Endothelial cell of umbilical vein (primary cell): ENCODE measurements at places on chromosomes 6 and 20.

DNA sequence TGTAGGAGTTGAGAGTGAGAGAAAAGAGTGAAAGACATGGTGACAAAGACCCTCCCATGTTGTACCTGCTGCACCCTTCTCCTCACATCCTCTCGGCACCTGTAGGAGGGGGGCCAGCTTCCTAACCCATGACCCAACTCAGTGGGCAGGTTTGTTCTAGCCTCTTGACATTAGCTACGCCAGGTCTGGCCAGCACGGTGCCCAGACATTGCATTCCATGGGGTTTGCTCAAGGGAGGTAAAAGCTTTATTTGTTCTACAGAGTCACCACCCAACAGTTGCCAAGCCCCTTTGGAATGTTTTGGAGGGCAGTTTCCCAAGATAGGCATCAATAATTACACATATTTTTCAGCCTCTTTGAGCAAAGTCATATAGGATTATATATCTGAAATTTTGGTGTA, 22.7 kb upstream of the TGM6 start:
- no peak for DNase-seq

DNA sequence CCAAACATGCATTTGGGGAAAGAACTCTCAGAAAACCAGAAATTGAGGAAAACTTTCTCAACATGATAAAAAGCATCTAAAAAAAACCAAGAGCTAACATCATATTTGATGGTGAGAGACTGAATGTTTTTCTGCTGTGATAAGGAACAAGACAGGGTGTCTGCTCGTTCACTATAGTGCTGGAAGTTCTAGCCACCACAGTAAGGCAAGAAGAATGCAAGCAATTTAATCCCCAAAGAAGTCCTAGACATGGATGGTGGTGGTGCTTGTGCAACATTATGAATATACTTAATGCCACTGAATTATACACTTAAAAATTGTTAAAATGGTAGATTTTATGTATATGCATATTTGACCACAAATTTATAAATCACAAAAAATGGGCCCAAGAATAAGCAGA, 53.4 kb downstream of the LYRM2 start:
- no peak for DNase-seq

DNA sequence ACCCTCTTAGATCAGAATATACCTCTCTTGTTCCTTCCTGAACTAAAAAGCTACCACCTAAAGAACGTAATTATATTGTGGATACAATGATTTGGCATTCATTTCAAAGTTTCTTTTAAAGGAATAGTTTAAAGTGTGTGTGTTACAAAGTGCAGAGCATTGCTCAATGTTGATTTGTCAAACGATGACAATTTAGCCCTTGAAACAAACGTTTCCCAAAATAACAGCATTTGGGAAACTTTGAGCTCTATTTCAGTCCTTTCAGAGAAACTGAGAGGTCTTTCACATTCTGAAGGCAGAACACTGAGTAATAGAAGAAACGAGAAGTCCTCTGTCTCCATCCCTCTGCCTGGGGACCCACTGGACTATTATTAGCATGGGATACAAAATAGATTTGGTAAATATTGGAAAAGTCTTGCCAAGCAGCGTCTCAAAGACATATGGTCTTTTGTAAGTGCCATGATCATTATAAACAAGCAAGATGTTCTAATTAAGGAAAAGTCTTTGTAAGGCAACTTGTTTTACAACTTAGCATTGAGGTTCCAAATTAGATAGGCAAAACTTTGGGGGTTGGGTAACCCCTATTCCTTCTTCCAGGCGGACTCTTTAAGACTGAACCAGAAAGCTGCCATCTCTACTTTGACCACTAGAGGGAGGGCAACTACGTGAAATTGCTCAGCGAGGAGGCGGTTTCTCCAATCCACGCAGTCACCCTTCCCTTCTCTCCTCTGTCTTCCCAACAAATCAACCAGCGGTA, 208.8 kb downstream of the RNF144B start:
- DNase-seq = peak; percentile 69

DNA sequence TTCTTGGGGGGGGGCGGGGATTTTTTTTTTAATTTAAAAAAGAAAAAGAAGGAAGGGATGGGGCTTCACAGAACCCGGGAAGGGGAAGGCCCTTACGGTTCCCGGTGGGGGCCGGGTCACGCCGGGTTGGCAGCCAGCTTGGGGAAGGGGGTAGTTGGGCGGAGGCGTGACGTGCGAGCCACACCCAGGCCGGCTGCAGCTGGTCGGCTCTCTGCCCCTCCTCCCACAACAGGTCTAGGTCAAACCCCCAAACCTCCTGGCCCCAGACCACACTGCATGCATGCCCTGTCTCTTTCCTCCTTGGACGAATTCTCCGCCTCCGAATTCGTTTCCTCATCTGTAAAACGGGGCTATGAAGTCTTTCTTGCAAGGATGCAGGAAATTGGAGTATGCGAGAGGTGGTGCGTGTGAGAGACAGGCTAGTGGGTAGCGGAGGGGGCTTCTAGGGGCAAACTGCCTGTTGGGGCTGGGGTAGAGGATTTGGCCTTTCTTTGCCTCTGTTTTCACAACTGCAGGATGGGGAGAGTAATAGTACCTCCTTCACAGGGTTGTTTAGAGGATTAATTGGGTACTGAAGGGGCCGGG, 828 bp downstream of the HCK start:
- DNase-seq = no peak

DNA sequence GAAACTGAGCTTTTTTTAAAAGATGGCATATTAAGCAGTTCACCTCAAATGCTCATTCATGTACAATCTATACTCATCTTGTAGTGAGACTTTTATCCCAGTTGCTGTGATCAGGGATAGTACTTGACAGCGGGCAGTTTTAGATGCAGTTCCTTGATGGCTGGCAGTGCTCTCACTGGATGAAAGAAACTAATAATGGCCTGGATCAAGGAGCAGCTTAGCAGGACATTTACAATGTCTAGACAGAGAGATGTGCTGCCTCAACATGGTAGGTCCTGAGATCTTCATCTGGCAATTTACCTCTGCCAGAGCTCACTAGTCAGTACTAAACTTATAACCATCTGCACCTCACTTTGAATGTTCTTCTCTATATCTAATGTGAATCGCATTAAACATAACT, 46.8 kb upstream of the LYRM2 start:
- no peak for DNase-seq

- DNase-seq = no peak
Observed at GRCh38 chr20:19713822-19714578, 44.1 kb upstream of the RIN2 start.

- DNase-seq = no peak
Observed at GRCh38 chr6:55998576-55998975, 123.2 kb upstream of the BMP5 start.

GRCh38 chr6:166952121-166952520, 4.2 kb downstream of the RNASET2 start:
- no peak for DNase-seq

- no peak for DNase-seq
Observed at GRCh38 chr6:109772883-109773431, 81.9 kb downstream of the FIG4 start.

GRCh38 chr20:50315586-50316551, 125.2 kb downstream of the CEBPB start:
- no peak for DNase-seq

DNA sequence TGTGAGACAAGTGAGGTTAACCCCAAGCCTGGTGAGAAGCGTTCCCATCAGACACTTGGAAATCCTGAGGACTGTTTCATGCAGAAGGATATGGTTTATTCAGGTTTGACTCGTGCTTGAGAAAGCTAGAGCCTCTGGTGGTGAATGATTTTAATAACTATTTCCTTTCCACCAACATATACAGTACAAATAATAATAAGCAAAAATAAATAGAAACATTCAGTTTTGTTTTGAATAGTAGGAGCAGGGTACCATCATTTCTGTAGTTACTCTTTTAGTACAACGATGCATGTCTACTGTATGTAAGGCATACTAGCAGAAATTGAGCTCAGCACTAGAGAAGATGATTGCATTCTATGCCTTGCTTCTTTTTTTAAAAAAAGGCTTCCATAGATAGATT, 33.5 kb downstream of the PLG start:
- no peak for DNase-seq

GRCh38 chr6:68317366-68317765, 317.7 kb upstream of the ADGRB3 start:
- DNase-seq = no peak

DNA sequence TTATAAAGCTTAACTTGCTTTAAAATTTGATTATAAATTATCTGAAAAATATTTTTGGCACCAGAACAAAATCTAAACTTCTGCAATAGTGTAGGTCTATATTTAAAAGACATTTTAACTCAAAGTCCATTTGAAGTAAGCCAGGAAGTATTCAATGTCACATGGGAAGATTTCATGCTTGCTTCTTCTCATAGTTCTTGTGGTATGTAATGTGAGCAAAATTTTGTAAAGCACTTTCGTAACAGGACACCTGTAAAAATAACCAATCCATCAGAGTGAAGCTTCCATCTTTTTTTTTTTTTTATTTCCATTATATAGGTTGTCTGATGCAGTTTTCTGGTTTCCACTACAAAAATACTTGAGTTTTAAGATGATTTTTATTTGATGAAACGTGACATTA, 386.1 kb downstream of the LAMA2 start:
- no peak for DNase-seq

DNA sequence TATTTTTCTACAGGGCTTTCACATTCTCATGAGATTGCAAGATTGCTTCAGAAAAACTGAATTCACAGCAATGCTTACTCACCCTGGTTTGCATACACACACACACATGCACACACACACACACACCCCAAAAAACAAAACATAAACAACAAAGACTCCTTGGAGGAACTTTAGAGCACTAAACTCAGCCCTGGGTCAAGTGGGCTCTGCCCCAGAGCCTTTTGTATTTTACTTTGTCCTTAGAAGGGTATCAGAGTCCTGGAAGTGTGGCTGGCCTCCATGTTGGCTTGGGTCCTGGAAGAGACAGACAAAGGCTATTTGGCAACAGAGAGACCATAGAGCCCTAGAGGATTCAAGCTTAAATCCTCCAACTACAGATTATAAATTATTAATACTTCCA, 8.0 kb upstream of the CST9 start:
- no peak for DNase-seq

DNA sequence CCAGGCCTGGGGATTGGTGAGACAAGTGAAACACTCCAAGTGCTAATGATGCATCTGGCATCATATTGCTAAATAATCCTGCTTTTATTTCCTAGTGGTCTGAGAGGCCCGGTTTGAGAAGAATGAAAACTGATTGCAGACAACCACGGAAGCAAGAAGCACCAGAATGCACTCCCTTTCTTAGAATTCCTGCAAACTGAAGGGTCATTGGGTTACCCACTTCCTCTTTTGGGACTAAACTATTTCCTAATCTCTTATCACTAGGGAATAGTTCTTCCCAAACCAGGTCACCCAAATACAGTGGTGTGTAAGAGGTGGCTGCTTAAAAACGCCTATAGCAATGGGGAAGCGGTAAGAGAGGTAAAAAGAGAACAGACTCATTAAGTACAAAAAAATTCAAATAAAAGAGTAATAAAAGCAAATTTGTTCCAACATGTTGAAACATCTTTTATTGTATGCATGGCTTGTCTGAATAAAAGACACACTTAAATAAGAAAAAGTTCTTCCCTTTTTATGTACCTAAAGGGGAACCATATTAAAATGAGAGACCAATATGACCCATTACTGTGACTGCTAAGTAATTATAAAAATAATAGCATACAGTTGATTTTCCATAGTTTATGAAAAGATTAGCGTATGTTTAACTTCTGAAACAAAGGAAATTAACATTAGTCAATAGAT, 125.8 kb downstream of the MYB start:
- DNase-seq = no peak

GRCh38 chr20:402496-402885, 5.6 kb upstream of the RBCK1 start:
- no peak for DNase-seq

DNA sequence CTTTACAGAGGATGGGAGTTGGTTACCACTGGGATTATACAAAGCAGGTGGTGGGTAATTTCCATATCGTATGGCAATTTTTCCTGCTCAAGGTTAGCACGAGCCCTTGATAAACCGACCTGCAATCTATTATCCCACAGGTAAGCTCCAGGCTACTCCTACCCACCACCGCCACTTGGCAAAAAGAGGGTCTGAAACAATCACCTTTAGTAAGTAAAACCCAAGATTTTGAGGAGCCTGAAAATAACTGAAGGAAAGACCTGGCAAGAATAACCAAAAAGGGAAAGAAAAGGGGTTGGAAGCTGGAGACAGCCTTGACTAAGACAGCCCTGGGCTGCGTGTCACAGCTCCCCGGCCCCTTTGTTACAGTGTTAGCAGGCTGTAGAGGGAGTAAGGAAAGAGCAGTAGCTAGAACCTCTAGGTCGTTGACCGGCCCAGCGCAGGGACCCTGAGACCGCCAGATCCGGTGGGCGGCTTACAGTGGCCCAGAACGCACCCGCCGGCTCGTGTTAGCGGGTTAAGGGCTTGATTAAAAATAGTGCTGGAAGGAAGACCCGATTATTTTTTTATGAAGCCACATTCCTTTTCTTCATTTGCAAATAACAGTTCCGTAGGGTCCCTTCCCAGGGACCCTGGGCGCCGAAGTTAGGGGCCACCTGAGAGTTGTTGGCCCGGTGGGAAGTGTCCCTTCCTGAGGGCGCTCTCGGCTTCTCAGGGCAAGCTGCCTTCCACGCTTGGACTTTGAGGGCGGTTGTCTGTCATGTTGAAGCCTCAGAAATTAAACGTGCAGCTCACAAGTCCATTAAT, 30.5 kb downstream of the TFAP2B start:
- DNase-seq = no peak

DNA sequence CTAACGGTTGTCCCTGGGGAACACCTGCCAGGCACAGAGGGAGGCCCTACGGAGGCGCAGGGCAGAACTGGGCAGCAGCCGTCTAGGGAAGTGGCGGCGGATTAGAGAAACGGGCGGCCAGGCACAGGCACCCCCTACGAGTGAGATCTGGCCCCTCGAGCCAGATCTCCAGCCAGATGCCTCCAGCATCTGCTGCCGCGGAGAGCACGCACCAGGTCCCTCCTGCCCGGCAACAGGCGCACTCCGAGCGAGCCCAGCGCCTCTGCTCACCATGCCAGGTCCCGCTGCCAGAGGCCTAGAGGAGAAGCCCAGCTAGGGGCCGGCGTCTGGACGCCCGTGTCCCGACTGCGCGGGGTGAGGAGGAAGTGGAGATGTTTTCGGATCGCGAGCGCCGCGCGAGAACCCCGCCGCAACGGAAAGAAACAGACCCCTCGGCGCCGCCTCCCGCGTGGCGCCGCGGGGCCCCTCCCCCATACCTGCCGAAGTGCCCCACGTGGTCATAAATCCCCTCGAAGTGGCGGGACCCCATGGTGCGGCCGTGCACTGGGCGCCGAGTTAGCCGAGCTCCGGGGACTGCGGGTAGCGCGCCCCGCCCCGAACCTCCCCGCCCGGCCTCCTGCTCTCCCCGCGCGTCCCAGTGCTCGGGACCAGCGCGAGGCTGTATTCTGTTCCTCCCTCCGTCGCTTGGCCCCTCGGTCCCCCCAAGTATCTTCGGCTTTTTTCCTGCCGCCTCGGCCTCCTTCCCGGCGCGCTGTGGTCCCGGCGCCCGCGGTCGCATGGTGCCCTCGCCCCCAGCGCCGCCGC, at the start of gene SLC22A16:
Gene SLC22A16 (minus strand): TSS at position 568 of the 804 bp plus-strand sequence. CDS start 39 bp downstream, at position 529.
- no peak for DNase-seq
